8988T (cell line): ENCODE measurements at places on chromosomes 4 and X.

DNA sequence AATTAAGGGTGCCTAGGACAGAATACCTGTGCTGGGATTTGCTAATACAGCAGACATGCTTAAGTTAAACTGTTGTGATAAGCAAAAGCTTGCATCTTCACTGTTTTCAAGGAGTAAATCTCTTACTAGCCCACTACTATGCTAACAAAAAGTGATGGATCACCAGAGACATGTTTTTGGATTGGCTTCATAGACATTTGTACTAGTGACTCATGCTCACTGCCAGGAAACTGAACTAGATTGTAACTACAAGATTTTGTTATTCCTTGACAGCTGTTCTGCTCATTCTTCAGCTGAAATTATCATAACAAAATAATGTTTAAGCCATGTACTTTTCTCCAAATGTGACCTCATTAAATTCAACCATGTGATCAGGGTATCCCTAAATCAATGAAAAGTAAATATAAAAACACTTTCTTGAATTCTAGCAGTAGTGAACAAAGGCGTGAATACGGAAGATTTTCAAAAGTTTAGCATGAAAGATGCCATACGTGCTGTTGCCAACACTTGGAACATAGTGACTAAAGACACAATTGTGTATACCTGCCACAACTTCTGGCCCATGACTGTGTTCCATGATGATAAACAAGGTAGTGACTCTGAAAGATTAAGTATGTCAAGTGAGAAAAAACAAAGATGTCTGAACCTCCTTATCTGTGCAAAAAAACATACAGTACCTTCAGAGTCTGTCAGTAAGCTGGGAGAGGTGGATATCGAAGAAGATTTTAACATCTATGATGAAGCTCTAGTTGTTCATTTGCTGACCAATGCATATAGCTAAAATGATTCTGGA is 154.0 kb downstream of the BTC start:
- no peak for DNase-seq

DNA sequence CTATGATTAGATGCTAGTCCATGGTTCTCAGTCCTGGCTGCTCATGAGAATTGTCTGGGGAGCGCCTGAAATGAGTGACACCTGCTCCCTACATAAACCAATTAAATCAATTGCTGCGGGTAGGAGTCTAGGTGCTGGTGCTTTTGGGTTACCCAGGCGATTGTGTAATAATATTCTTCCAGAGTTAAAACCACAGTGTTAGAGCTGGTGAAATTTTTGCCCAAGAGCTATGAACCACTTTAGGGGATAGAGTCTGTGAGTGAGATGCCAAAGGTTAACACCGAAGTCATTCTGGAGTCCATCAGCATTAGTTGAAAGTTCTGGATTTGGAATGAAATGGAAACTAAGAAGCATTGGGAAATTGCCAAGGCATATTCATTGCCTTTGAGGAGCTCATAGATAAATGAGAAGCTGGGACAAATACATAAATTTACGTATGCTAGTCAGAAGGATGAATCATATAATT is 15.3 kb downstream of the PDK3 start:
- no peak for DNase-seq

DNA sequence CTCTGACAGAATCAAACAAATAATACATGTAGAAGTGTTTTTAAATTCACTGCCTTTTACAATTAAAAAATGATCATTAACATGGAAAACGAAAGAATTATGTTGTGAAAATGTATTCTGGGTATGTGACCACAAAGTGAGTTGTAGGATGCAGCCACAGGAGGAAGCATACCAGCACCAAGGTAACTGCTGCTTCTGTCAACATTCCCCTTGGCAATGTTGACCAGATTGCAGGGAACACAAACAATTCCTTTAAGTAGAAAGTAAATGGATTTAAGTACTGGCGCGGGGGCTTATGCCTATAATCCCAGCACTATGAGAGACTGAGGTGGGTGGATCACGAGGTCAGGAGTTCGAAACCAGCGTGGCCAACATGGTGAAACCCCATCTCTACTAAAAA is 1877.9 kb upstream of the PCDH7 start:
- no peak for DNase-seq

DNA sequence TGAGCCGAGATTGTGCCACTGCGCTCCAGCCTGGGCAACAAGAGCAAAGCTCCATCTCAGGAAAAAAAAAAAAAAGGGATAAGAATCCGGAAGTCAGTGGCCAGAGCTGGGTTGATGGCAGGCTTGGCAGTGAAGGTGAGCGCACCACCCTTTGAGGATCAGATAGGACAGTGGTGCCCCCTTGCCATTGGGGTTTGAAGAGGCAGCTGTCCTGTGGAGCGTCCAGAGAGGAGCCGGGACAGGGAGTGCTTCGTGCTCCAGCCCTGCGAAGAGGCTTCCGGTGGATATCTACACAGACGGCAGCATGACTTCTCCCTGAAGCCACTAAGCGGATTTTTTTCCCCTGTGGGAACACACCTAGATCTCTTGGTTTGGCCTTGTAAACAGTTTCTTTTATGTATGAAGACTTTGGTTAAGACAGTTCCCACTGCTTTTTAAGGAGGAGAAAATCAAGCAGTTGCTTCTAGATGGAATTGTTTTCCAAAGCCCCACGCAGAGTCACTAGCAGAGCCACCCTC is 6.5 kb downstream of the TBC1D14 start:
- no peak for DNase-seq

- no peak for DNase-seq
Measured at GRCh38 chr4:57194068-57194611, 84.0 kb upstream of the IGFBP7 start.

GRCh38 chr4:22514481-22514880 is 1.4 kb downstream of the ADGRA3 start:
- DNase-seq = no peak

DNA sequence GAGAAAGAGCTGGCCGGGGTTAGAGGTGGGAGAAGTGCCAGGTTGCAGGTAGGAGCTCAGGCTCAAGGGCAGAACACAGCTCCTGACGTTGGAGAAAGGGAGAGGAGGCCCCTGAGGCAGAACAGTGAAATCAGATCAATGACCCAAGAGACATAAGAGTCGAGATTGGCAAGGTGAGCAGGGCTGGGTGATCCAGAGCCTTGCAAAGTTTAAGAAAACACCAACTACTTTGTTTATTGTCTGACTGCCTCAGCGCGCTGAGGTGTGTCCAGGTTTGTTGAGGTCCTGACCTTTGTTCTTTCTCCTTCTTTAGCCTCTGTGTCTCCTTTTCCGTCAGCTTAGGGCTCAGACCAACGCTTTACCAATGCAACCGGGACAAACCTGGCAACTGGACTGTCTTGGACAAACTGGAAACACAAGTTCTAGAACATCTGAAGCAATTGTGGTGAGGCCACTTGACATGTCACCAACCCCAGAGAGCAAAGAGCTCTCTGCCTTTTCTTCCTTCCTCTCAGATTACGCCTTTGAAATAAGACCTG is 28.3 kb downstream of the CHRNA9 start:
- no peak for DNase-seq

- DNase-seq = no peak
Measured at GRCh38 chr4:84167564-84167963, 331.5 kb downstream of the NKX6-1 start.

DNA sequence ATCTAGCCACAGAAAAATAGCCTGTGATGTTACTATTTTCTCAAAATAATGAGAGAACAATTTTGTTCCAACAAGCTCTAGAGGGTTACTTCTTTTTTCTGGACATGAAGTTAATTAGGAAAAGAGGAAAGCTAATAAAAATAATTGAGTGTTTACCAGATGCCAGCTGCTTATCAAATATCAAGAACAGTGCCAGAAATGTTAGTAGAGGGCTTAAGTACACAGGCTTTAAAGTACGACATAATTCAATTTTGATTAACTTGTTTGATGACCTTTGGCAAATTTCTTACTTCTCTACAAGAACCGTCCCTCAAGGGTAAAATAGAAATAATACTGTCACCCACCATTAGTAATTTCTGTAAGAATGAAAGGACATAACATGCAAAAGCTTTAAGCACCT is 977.0 kb downstream of the FSTL5 start:
- no peak for DNase-seq

DNA sequence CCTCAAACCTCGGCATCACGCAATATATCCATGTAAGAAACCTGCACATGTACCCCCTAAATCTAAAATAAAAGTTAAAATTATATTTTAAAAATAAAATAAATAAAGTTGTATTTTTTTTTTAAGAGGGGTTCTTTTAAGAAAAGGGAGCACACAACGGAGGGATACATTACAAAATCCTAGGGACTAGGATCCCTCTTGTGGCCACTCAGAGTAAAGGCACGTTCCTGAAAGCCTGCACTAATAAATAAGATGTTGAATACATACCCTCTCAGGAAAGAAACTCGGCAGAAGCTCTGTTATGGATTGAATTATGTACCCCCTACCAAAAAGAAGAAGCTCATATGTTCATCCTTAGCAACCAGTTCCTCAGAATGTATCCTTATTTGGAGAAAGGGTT is 50.9 kb upstream of the PRDX4 start:
- DNase-seq = no peak

GRCh38 chr4:76559236-76560071 is 124.4 kb downstream of the SHROOM3 start:
- no peak for DNase-seq

GRCh38 chrX:15856636-15857035 is 2.0 kb upstream of the AP1S2 start:
- no peak for DNase-seq

DNA sequence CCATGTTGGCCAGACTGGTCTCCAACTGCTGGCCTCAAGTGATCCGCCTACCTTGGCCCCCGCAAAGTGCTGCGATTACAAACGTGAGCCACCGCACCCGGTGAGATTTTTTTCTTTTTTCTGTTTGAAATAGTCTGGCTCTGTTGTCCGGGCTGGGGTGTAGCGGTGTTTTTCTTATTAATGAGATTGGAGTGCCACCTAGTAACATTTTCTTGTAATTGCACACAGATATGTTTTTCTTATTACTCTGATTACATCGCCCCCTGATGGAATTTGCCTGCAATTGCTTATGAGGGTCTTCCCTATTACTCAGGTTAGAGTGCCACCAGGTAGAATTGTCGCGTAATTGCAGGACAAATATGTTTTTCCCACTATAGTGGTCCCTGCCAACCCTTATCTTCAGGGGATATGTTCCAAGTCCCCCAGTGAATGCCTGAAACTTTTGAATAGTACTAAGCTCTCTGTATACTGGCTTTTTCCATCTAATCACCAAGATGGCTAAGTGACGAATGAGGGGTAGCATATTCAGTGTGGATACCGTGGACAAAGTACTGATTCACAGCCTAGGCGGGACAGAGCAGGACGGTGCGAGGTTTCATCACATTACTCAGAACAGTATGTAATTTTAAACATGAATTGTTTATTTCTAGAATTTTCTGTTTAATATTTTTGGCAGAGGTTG is 8.6 kb upstream of the PDHA1 start:
- peak; percentile 24 for DNase-seq

DNA sequence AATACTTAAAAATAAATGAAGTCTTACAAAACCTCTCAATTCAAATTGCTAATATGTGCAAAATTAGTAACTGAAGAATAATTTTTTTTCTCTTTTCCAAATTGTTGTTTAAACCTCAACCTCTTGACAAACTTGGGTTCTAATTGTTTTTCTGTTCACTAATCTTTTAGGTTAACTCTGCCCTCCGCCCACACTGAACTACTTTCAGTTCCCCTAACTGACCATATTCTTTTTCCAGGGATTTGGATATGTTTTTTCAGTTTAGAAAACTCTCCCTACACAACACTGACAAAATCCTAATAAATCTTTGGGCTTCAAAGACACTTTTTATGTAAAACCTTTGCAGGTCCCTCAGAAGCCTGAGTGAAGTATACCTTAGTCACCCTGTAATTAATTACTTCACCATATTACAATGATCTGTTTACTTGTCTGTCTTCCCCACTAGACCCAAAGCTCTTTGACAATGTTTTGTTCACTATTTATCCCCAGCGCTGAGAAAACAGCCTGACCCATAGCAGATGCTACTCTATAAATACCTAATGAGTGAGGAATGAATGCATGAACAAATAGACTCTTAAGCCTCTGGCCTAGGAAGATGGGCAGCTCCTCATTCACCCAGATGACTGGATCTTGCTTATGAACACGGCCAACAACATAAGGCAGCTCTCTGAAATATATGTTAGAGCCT is 134.9 kb downstream of the MAML3 start:
- no peak for DNase-seq

- DNase-seq = no peak
Measured at GRCh38 chr4:1761130-1761689, 31.9 kb upstream of the FGFR3 start.

GRCh38 chr4:78210694-78211410 is 153.7 kb downstream of the FRAS1 start:
- DNase-seq = no peak

- DNase-seq = no peak
Measured at GRCh38 chr4:168839758-168840391, 170.2 kb downstream of the CBR4 start.

GRCh38 chr4:33316033-33316432 is 2595.9 kb downstream of the PCDH7 start:
- no peak for DNase-seq

DNA sequence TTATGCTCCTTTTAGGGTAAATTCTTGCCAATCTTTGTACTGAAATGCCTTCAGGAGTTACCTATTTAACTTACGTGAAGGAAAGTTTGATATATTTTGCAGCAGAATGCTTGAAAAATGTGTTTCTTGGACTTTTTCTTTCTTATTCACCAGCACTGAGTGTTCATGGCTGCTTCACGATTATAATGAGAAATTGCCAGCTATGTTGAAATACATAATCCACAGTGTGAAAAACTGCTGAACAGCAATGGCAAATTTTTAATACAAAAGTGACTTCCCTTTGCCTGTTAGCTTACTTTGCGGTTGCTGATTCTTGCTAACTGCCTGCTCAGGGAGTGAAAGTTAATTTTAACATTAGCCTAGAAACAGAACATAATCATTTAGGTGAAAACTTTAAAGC is 153.8 kb upstream of the SLC4A4 start:
- DNase-seq = no peak
